ENCODE measurements at places on chromosomes 13 and 19.

DNA sequence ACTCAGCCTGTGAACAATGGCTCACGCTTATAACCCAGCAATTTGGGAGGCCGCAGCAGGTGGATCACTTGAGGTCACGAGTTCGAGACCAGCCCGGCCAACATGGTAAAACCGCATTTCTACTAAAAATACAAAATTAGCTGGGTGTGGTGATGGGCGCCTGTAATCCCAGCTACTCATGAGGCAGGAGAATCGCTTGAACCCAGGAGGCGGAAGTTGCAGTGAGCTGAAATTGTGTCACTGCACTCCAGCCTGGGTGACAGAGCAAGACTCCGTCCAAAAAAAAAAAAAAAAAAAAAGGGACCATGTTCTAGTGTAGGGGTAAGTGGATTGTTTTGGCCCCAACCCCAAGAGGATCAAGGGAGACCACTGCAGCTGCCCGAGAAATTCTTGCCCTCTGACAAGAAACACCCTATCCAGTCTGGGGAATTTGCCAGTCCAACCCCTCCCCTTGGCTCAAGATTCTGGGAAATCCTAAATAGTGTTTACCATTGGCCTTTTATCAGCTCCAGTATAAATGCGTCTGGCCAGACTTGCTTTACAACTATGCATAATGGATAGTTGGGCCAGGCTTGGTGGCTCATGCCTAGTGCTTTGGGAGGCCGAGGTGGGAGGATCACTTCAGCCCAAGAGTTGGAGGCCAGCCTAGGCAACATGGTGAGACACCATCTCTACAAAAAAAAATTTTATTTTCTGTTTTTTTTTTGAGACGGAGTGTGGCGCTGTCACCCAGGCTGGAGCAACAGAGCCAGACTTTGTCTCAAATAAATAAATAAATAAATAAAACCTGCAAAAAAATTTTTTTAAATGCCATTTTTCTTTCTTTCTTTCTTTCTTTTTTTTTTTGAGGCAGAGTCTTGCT, 5.1 kb upstream of the DHDH start:
- no peak for DNase-seq

- DNase-seq = no peak
These were observed 2.6 kb downstream of the MBNL2 start for GRCh38 chr13:97224544-97225300.

- no peak for DNase-seq
These were observed 15.7 kb upstream of the TIMM44 start for GRCh38 chr19:7959211-7959610.

DNA sequence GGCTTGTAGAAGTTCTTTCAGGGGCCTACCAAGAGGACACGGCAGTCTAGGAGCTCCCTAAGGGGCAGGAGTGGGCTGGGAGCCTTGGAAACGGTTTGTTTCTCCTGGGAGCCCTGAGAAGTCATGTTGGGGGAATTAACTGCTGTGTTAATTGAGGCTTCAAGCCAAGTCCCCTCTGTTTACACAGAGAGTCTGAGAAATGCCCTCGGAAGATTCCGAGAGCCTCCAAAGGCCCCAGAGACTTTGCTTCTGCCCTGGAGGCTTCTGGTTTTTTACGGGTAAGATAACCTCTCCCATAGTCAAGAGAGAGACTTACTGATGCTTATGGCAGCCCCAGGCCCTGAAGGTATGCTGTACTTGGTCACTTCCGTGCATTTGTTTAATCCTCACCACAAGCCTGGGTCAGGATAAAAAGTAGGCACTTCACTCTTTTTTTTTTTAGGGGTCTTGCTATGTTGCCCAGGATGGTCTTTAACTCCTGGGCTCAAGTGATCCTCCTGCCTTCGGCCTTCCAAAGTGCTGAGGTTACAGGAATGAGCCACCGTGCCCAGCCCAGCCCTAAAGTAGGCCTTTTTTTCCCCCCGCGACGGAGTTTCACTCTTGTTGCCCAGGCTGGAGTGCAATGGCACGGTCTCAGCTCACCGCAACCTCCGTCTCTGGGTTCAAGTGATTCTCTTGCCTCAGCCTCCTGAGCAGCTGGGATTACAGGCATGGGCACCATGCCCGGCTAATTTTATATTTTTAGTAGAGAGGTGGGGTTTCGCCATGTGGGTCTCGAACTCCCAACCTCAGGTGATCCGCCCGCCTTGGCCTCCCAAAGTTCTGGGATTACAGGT, 15.2 kb downstream of the IER2 start:
- DNase-seq = no peak

- no peak for DNase-seq
These were observed 199.4 kb downstream of the ENOX1 start for GRCh38 chr13:43587376-43587775.

DNA sequence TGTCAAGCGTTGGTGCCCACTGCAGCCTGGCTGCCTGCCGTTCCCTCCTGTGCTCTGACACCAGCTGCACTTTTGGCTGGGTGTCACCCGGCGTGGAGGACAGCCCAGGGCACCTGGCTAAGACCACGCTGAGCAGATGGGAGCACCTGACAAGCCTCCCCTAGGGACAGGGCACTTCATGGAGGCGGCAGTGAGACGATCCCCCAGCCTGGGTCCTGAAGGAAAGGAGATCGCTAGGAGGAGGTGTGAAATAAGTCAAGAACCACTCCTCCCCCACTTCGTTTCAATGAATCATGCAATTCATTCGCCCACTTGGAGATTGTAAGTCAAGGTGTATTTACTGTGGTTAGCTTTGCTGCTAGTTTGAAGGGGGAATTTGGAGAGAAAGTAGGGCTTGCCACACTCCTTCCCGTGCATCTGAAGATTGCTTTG, 38.8 kb downstream of the VSTM2B start:
- no peak for DNase-seq

- no peak for DNase-seq
These were observed 126.9 kb downstream of the ITGBL1 start for GRCh38 chr13:101579281-101579802.
